ENCODE measurements at places on chromosomes 6 and 20.

GRCh38 chr6:5950361-5950785 is 56.4 kb downstream of the NRN1 start:
- DNase-seq = no peak

- no peak for DNase-seq
Measured at GRCh38 chr6:13488015-13488895, 855 bp upstream of the GFOD1 start.

- DNase-seq = peak; percentile 23
Measured at GRCh38 chr6:20402342-20403069, 827 bp downstream of the E2F3 start.

DNA sequence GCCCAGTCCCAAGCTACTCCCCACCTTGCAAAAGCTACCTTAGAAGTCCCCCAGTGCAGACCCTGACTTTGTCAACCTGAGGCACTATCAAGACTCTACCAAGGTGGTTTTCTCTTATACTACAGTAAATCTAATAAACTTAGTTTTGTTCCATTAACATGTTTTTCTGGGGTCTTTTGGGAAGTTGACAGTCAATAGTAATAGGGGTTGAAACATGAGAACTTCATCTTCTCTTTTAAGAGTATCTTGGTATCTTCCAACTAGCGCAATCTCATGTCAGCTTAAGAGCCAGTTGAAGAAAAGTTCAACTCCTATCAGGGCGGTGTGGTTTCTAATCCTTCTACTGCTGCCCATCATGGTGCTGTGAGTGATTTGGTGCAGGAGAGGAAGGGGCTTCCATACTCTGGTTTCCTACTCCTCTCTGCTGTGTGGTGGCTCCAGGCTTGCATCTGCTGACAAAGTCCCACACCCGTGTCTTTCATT is 164.2 kb downstream of the FOXA2 start:
- DNase-seq = no peak

Measured in NCI-H1092 (cell line).